IMR-90 (cell line): ENCODE measurements at places on chromosomes 1 and 21. TPM values are rescaled to one million over a fixed set of nuclear protein-coding genes. Genes with fewer than 3 reads are reported as not detected.
A peak's percentile ranks its signal among the peaks of the same experiment; 100 is the strongest.

The PRRX1 gene
- 65.4 and 82.8 TPM in 2 replicates for total RNA-seq

DNA sequence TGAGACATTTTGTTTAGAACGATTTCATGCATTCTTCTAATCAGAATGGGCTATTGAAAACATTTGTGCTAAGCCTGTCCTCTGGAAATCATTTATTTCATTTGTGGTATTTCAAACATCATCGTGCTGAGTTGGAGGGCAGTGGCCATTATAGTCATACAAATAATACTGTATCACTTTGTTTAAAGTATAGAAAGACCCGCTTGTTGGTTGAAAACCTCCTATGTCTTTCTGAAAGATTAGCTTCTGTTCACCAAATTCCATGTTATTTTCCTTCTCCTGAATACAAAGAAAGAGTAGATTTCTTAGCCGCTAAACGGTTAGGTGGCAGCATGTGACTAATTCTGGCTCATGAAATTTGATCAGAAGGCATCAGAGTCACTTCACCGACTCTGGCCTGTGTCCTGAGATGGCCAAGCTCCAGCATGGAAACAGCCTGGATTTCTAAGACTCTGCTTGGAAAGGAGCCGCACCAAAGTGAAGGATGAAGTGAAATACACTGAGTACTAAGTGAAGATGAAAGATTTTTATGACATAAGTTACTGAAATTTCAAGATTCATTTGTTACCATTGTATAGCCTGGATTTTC lies 355.1 kb downstream of the USP25 start:
- no peaks in the 10 kb centered on the region for H3K27me3 ChIP-seq
- peak; percentile 70 for DNase-seq
- H3K27ac ChIP-seq: no peak overlapping the region; the same call in 1 of the 2 replicates
- no peak overlapping the region for H3K4me3 ChIP-seq
- no peaks in the 10 kb centered on the region for H3K36me3 ChIP-seq

GRCh38 chr1:229561141-229561540 lies 2.6 kb upstream of the ABCB10 start:
- peaks cover 5% of the 10 kb centered on the region for H3K4me1 ChIP-seq
- H3K4me3 ChIP-seq: no peak overlapping the region
- H3K27me3 ChIP-seq: no peaks in the 10 kb centered on the region

DNA sequence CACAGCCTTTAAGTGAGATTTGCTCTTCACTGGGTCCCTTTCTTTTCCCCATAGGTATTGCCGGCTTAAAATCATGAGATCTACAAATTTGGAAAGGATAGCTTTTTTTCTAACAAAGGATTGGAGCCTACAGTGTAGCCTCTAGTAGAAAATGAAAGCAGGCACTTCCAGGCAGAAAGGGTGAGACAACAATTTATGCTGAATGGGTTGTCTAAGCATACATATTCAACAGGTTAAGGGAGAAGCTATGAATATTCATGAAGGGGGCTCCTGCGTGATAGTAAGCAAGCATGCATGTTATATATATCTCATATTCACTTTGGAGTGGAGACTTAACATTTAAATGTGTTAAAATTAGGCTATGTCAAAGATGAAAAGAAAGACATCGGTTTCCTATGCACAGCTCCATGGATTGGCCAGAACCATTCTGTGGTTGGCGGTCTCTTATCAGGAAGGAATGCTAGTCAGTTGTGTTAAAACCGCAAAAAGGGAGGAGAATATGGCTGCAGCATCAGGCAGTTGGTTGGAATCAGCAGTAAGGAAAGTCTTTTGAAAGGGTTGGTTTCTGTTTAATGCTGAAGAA lies 66.0 kb downstream of the VCAM1 start:
- no peaks in the 10 kb centered on the region for H3K36me3 ChIP-seq
- peak; percentile 74 for DNase-seq
- no peaks in the 10 kb centered on the region for H3K27me3 ChIP-seq
- no peaks in the 10 kb centered on the region for H3K4me1 ChIP-seq
- H3K27ac ChIP-seq: peak overlapping the region; percentile 48; the same call in 1 of the 2 replicates
- H3K4me3 ChIP-seq: peak overlapping the region; percentile 1; the same call in 1 of the 2 replicates

DNA sequence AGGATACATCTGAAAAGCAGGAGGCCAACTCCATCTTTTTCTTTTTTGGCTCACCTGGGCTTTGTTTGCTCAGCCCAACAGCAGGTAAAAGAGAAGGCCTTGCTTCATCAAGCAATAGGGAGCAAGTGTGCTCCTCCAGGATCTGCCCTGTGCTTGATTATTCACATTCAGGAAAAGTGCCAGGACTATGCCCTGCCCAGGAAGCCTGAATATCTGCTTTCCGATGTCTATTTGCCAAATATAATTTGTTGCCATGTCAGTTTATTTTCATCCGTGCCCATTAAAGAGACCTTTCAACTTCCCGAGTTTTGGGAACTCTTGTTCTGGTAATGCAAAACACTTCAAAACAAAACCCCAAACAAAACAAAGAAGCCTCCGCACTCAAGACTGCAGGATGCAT lies 185.3 kb downstream of the CDC7 start:
- H3K36me3 ChIP-seq: peaks cover 8% of the 10 kb centered on the region
- DNase-seq: no peak
- no peak overlapping the region for H3K4me3 ChIP-seq
- no peak overlapping the region for H3K27ac ChIP-seq
- H3K4me1 ChIP-seq: peaks cover 9% of the 10 kb centered on the region; the same call in 1 of the 2 replicates

DNA sequence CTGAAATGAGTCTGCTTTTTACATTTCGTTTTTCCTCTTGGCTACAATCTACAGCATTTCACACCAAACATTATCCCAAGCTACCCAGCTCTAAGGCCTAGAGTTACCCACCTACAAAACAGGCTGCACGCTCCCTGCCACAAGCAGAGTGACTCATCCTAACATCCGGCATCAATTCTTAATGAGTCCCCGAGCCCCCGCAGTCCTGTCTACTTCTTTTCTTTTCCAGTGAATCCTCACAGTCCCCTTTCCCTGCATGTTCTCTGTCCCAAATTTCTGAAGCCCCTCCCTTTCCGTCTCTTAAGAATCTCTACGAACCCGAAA lies 650 bp downstream of the PCNX2 start:
- H3K4me3 ChIP-seq: peak overlapping the region; percentile 79
- peak overlapping the region; percentile 79 for H3K27ac ChIP-seq
- H3K4me1 ChIP-seq: peaks cover 6% of the 10 kb centered on the region
- DNase-seq: peak; percentile 74

DNA sequence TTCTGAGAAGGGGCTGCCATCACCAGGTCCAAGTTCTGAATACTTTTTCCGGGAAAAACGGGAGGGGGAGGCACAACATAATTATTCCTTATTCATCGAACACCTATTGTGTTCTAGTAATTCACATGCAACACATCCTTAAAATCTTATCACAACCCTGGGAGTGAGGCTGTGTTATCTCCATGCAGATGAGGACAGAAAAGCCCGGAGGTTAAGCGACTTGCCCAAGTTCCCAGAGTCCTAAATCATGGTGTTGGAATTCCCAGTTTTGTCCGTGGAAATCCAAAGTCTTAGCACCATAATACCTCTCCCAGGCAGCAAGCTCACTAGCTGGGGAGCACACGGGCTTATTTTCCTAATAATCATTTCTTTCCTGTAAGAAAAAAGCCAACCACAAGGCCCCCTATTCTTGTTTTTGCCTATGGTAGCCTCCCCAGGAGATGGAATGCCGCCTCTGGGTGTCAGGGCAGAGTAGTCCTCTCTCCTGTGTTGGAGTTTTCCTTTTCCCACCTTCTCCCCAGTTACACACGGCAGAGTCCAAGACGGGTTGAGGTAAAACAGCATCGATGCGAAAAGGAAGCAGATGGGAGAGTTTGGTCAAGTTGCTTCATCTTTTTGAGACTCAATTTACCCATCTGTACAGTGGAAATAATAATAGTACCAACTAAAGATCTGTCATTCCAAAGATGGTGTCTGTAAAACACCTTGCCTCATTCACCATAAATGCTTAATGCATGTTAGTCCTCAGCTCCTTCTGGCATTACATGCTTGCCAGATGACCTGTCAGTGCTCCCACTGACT lies 228.0 kb upstream of the TMEM51 start:
- DNase-seq: no peak
- no peaks in the 10 kb centered on the region; the same call in 1 of the 2 replicates for H3K27me3 ChIP-seq
- no peaks in the 10 kb centered on the region for H3K36me3 ChIP-seq
- H3K4me1 ChIP-seq: peaks cover 29% of the 10 kb centered on the region
- peak overlapping the region; percentile 79 for H3K4me3 ChIP-seq

DNA sequence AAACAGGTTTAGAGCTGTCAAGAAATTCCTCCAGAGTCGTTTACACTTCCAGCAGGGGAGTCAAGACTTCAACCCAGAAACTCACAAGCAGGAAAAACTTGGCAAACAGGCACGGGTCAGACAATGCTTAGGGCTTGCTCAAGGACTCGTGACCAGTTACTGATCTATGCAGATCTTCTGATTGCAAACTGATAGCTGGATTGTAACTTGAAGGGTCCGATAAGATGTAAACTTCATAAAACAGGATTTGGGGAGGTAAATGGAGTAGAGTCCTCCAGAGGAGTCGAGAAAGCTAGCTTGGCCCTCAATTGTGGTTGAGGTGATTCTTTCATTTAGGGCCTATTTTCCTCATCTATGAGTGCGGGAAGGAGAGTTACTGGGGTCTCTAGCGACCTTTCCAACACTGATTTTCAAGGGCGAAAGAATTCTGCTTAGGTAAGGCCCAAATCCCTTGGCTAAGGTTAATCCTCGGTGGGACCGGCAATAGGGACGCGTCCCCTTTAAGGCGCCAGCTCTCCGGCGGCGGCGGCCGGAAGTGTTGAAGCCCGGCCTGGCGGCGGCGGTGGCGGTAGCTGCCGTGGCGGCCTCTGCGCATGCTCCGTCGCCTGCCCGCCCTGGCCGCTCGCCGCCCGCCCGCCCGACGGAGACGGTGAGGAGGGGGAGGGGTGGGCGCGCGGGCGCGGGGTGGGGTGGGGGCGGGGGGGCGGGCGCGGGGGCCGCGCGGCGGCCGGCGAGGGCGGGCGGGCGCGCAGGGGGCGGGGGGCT lies at the start of gene GMEB1:
Gene GMEB1, plus strand, starts transcription at position 594 of the 765 bp plus-strand sequence. CDS start 14,829 bp downstream, outside the sequence.
- H3K27me3 ChIP-seq: no peaks in the 10 kb centered on the region
- H3K4me1 ChIP-seq: peaks cover 2% of the 10 kb centered on the region
- H3K36me3 ChIP-seq: no peaks in the 10 kb centered on the region
- peak within 1 kb of the TSS; percentile 59 for H3K4me3 ChIP-seq
- H3K27ac ChIP-seq: peak within 1 kb of the TSS; percentile 93

DNA sequence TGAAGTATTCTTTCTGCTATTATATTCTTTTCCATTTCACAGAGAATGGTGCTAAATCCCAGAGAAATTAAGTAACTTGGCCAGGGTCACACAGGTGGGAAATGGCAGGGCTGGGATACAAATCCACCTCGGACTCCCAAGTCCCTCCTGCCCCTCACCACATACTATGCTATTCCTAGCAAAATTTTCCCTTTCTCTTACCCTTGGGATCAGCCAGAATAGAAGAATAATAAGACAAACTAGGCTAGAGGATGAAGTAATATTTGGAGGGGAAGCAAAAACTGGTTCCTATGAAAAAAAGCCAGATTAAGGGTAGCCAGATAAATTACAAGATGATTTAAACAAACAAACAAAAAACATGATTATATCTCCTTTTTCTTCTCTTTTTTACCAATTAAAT lies 62.5 kb downstream of the TGFB2 start:
- no peak for DNase-seq
- H3K27me3 ChIP-seq: no peaks in the 10 kb centered on the region
- H3K4me1 ChIP-seq: peaks cover 4% of the 10 kb centered on the region
- H3K27ac ChIP-seq: no peak overlapping the region
- H3K4me3 ChIP-seq: no peak overlapping the region
- H3K36me3 ChIP-seq: peaks cover 6% of the 10 kb centered on the region

The RPTN gene
- total RNA-seq: not detected in 2 replicates

The DNAJC28 gene
- 0.54 and 1.4 TPM in 2 replicates for total RNA-seq

The FCAMR gene
- not detected in 2 replicates for total RNA-seq
